ENCODE measurements at places on chromosomes 7 and 10. TPM values are rescaled to one million over a fixed set of nuclear protein-coding genes. Genes with fewer than 3 reads are reported as not detected.

GAD2 gene
- total RNA-seq = under 0.01 TPM

GALNT17 gene
- total RNA-seq = 1.8 TPM

CYP2C19 gene
- not detected for total RNA-seq

NUTM2A gene
- 0.42 TPM for total RNA-seq

ATRNL1 gene
- 3.4 TPM for total RNA-seq

SRGN gene
- total RNA-seq = 290 TPM
